Activated T-cell treated with anti-CD3 and anti-CD28 coated beads, Interleukin-2, amount 50 U/mL, for 48 hours (primary cell): ENCODE measurements at places on chromosomes 12 and 14.

- DNase-seq, result no peak
Observed at GRCh38 chr14:92637864-92638263, 110.6 kb downstream of the LGMN start.

GRCh38 chr14:98694541-98694940, 577.5 kb downstream of the BCL11B start:
- DNase-seq, result no peak

DNA sequence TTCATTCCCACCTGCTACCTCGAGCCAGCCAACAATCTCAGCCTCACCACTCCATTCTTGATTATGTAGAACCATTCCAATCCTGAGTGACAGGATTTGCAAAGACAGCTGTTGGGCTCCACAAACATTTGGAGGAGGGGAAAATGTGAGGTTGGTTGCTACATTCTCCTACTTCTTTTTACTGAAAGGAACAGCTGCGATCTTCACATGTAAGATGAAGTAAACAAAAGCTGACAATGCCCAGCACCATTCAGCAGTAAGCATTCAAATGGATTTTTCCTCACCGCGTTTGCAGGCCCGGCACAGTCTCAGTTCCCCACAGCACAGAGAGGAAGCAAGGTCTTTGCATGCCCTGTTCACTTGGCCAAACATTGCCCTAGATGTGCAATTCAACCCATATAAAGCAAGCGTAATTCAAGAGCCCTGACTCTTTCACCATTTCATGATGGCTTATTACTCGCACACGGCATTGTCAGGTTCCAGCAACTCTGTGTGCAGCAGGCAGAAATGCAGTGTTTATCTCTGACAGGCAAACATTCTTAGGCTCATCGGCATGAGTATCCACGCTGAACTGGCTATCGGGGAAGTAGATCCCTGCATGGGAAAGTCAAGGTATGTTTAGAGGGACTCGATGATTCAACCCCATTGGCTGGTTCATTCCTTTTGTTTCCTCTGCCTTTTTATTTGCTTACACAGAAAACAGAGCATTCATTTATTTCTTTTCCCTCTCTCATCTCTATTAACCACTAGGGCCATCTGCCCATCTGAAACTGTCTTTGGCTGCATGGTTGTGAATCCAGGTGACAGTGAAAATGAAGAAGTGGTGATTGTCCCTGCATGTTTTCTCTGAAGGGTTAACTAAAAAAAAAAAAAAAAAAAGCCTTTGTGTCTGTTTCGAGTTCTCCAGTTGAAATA, 236.1 kb upstream of the PLEKHG7 start:
- DNase-seq, result no peak

GRCh38 chr14:30053103-30053502, 125.5 kb upstream of the PRKD1 start:
- DNase-seq, result no peak

- no peak for DNase-seq
Observed at GRCh38 chr12:62194616-62195015, 65.6 kb upstream of the USP15 start.

DNA sequence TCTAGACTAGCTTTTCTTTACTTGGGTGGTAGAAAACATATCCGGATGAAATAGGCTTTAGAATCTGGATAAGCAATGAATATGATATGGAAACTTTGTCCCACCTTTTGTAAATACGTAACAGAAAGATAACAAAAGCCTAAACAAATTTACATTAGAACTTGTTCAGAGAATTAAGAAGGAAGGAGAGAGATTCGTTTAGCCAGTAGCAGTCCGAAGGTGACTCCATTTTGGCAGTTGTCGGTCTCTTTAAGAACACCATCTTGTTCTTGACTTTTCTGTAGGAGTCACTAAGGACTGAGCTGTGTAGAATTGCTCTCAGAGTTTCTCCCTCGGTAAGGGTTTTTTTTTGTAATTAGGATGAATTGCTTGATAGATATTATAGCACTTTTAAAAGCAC, 475.1 kb downstream of the PCNX1 start:
- DNase-seq, result no peak

DNA sequence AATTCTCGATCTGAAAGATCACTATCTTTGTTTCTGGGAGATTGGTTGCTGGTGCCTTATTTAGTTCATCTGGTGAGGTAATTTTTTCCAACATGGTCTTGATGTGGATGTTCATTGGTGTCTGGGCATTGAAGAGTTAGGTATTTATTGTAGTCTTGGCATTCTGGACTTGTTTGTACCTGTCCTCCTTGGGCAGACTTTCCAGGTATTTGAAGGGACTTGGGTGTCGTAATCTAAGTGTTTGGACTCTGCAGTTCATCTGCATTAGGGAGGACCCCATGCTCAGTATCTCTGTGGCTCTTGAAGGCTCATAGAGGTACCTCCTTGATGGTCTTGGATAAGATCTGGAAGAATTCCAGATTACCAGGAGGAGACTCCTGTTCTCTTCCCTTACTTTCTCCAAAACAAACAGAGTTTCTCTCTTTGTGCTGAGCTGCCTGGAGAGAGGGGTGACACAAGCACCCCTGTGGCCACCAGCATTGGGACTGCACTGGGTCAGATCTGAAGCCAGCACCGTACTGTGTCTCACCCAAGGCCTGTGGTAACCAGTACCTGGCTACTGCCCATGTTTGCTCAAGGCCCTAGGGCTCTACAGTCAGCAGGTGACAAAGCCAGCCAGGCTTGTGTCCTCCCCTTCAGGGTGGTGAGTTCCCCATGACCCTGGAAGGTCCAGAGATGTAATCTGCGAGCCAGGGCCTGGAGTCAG, 5.3 kb downstream of the A2ML1 start:
- DNase-seq, result no peak

GRCh38 chr14:59699442-59699841, 122.8 kb upstream of the CCDC175 start:
- DNase-seq, result no peak

GRCh38 chr12:15534322-15534721, 212.0 kb downstream of the PTPRO start:
- peak; percentile 29 for DNase-seq

GRCh38 chr14:31990926-31991572, 86.1 kb upstream of the ARHGAP5 start:
- no peak for DNase-seq
